ENCODE measurements at places on chromosomes 12 and 14.

DNA sequence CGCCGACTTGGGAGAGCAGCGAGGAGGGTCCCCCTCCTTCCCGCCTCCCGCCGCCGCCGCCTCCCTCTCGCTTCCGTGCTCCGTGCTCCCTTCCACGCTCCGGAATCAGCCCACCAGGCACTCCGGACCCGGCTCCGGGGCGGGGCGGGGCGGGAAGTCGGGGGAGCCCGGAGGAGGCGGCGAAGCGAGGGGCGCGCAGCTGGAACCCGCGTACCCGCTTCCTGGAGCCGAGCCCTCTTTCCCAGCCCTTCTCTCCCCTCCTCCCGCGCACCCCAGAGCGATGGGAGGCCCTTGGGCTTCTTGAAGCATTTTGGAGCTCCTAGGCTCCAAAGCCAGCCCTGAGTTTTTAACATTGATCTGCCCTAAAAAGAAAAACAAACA is at the start of gene SYNDIG1L:
TSS of gene SYNDIG1L (minus strand) at position 9 of the 381 bp plus-strand sequence. CDS start 16,466 bp downstream, outside the sequence.
- DNase-seq: no peak

DNA sequence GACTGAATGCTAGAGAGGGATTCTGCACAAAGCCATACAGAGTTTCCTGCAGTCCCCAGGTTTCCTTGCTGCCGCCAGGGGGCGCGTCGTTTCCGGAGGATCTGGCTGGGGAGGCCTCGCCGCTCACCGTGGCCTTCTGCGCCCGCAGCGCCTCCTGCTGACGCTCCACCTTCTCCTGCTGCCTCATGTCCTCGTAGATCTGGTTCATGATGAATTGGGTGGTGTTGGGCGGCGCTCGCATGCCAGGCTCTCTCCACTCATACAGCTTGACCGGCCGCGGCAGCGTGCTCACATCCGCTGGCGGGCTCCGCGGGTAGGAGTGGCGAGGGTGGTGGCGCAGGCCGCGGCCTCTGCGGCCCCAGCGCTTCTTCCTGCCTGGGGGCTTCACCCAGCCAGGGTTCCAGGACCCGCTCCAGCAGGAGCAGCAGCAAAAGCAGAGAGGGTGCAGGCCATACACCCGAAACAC is 987 bp downstream of the CCER1 start:
- DNase-seq: no peak

GRCh38 chr12:43766291-43766690 is 7.5 kb downstream of the IRAK4 start:
- DNase-seq: no peak

DNA sequence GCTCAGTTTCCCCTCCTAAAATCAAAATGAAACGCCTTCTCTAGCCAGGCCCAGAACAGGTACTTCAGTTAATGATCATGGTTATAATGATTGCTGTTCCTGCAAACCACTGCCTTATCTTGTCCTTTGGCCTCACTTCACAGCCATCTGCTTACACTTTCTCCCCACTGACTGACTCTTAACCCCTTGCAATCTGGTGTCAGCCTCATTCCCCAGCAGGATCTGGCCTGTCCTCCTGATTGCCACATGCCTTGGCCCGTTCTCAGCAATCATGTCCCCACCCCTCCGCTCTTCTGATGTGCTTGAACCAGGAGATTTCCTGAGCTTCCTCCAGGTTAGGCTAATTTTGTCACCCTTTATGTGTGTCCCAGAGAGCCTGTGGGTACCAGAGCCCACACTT is 64.5 kb downstream of the KCNA1 start:
- no peak for DNase-seq

GRCh38 chr12:68259318-68259940 is 6.0 kb upstream of the IL22 start:
- DNase-seq: peak; percentile 16
